ENCODE measurements at places on chromosomes 11 and 22.

GRCh38 chr11:129440028-129440713, 64.5 kb downstream of the BARX2 start:
- DNase-seq, result no peak

DNA sequence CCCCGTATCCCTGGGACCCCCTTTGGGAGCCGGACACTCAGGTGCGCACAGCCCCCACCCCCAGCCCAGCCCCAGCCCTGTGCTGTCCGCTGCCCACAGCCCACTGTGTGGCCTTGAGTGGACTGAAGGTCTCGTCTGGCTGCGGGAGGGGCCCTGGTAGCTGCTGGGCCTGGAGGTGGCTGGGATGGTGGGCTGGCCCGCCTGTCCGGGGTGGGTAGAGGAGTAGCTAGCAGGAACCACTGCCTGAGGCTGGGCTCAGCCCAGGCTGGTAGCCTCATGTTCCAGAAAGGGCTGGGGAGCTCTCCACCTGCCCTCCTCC, 4.6 kb upstream of the MUC6 start:
- DNase-seq, result no peak

GRCh38 chr11:47786373-47786772, 19.2 kb upstream of the FNBP4 start:
- DNase-seq, result no peak

GRCh38 chr22:22841598-22841997, 46.0 kb upstream of the IGLL5 start:
- no peak for DNase-seq

DNA sequence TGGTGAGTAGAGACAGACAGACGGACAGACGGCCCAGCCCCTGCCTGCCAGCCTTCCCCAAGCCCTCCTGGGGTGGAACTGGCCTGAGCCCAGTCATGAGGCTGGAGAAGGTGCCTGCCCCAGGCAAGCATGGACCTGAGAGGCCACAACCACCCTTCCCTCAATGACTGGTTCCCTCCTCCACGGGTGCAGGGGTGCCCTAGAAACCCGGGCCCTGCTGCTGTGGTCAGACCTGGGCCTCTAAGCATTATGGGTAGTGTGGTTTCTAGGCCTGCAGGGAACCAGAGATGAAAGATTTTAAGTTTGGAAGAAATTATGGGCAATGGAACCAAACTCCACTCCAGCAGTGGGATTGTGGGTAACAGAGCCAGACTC, 13.5 kb downstream of the RHBDD3 start:
- DNase-seq, result peak; percentile 32

DNA sequence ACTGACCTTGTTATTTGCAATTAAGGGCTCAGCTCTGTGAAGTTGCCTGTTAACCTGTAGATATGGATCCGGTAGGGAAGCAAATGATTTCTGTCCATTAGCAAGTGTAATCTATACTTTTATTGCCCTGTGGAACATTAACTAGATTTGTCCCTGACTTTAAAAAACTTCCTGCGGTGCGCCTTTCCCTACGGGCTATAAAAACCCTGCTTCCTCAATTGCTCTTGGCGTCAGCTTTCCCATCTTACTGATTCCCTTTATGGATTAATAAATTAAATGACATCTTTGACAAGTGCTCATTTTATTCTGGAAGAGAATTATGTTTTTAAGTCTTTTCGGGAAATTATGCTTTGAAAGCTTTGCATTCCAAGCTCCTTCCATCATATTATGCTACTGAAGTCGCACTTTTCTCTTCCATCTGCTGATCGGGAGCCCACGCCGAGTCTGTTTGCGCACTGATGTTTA, 18.3 kb upstream of the CLMP start:
- no peak for DNase-seq

DNA sequence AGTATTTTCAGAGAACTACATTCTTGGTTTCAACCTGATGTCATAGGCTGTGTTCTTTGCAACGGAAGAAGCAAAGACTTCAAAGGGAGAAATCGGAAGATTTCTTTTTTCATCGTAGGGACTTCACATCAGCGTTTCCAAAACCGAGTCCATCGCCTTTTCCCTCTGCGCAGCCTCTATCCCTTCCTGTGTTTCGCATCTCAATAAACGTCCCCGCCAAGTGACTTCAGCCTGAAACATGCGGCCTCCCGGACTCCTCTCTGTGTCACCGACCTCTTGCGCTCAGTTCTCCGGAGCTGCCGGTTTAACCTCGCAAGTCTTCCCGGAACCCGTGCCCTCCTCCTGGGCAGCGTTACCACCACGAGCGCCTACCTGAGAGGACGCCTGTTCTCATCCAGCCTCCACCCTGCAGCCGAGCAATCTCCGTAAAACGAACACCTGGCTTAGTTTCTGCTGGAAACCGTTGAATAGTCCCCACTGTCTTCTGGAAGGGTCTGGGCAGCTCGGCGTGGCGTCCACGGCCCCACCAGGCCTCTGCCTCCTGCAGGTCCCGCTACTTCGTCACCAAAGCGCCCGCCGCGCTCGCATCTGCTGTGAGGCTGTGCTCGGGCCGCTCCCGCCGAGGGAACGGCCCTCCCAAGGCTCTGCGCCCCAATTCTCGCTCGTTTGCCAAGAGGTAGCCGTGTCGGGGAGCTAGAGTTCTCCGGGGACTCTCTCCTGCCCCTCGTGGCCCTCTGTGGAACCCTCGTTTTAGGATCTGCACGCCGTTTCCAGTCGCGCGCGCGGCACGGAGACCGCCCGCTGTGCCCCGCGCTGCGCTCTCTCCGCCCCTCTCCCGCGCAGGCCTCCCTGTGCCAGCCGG, at the start of gene GLB1L3:
TSS of gene GLB1L3 (plus strand) at position 846 of the 862 bp plus-strand sequence. CDS start 362 bp downstream, outside the sequence.
- DNase-seq, result no peak

DNA sequence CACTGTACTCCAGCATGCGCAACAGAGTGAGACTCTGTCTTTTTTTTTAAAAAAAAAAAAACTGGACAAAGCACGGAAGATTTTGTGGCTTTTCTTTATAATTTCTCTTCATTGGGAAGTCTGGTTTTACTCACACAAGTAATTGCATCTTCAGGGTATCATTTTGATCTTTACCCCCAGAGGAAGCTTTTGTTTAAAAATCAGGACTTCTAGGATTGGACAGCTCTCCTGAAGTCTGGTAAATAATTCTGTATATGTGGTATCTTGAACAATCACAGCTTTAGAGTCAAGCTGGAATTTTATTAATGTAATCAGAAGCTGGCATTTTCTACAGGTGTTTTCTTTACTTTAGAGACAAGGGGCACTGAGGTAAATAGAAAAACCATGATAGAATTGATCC, 208.1 kb upstream of the NARS2 start:
- no peak for DNase-seq

DNA sequence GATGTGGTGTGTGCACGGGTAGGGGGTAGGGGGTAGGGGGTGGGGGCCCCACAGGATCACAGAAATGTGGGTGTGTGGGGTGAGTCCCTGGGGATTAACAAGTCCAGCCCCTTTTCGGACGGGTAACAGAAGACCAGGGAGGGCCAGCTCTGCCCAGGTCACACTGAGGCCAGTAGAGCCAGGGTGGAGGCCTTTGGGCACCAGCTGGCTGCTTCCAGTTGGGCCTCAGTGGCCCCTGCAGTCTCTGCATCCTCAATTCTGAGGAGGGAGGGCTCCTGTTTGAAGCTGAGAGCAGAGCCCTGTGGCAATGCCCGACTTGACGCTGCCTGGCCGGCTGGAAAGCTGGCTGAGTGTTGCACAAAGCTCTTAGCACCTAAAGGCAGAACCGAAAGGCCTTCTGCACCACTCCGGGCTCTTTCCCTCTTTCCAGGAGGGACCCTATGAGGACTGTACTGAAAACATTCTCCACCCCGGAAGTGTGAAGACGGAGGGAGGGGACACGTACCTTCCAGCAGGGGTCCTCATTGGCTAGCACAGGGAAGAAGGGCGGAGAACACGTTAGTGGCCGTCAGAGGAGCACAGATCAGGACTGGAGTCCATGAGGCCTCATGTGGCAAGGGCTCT, 120.4 kb downstream of the PHF21B start:
- no peak for DNase-seq

DNA sequence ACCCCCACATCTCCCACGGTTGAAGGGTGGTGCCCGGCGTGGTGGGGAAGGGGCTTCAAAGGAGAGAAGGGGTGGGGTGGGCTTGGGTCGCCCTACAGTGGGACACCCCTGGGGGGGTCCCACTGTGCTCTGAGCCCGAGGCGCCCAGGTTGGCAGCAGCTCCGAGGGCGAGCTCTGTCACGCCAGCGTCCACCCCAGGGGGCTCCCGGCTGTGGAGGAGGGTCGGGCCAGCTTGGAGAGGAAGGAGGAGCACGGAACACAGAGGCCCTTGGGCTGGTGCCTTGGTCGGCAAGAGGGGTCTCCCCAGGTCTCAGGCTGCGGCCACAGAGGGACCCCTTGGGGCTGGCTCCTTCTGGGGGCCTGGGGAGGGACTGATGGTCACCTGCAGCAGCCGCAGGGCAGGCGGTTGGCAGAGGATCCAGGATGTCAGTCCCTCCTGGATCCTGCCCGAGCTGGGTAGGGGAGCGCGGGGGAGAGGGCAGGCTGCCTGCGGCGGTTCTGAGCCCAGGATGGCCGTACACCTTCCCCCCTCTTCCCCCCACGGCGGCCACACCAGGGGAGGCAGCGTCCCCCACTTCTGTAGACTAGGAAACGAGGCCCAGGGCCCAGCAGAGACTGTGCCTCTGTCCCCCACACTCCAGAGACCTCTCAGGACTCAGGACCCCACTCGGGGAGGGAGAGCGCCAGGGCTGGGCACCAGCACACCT, 788 bp downstream of the MUC6 start:
- no peak for DNase-seq

DNA sequence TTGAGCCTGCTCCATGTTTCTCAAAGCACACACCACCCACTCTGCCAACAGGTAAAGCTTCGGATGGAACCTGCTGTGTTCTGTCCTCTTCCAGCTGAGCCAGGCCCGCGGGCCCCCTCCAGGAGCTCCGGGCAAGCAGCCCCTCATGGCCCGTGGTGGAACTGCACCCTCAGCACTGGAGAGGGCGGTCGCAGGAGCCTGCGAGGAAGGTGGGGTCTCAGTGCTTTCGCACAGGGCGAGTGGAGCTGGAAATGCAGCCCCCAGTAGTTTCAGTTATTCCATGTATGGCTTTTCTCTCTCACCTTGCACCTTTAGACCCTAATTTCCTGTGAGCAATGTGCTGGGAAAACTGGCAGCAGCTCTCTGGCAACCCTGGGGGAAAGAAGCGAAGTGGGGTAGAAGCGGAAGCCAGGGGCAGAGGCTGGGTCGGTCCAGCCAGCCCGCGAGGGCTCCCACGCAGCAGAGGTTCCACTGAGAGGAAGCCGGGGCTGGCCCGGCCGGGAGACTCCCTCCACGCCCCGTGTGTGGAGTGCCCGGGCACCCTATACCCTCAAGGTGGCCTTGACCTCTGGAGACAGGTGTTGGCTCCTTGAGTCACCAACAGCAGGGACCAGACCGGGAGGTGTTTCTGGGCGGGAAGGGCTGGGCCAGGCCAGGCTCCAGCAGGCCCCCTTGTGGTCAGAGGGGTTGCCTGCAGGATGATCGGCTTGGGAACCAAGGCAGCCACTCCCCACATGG, 119.9 kb upstream of the TMEM45B start:
- no peak for DNase-seq

DNA sequence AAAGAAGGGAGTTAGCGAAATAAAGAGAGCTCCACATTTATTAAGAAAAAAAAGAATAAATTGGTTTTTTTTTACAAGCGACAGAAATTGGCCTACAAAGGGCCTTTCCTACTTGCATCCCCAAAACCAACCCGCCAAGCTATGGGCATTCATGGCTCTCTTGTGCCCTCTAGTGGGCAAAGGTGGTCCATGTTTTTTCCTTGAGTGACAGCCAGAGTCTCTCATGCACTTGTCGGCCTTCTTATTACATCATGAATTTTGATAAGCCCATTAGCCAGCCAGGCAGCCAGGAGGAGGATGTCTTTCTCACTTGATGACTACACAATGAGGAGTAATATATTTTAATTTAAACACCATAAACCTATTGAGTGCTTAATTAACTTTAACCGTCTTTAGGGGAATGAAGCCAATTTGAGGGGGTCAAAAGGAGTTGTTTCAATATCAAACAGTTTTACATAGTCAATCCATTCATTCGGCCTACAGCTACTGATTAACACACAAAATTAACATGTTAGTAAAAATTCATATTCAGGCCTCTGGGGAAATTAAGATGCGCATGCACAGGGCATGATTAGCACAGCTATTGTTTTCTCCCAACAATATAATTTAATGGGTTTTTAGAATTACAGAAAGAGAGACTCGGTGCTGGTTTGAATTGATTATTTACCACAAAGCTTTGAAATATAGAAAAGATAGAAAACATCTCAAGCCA, 85.5 kb downstream of the RCN1 start:
- DNase-seq, result peak; percentile 79

DNA sequence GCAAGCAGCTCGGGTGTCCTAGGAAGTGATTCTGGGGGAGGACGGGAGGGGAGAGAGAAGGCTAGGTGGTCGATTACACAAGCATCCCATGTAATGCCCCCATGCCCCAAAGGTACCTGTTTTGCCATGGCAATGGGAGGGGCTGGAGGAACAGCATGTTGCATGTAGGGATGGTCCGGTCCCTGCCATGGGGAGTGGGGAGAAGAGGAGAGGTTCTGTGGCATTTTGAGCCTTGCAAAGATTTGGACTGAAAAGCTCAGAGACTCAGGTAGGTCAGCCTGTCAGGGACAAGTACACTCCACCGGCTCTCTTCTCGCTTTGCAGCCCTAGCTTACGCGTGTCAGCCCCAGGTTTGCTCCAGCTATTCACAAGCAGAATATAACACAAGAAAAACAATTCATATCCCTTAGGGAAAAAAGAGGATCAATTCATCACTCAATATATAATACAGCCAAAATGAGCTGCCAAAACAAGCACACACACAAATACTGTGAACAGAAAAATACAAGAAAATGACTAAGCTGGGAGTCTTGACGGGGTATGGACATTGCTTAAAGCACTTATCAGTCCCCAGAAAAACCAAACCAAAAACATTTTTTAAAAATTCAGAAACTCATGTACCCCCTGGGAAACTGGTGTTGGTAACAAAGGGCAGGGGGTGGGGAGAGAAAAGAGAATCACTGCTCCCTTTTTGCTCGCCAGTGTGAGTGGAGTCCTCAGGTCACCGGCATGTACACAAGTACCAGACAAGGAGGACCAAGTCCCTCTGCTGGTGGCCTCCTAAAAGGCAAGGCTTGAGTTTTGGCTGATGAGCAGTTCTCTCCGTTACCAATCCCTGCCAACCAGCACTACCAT, 21.6 kb downstream of the APOL5 start:
- peak; percentile 77 for DNase-seq

- no peak for DNase-seq
Measured at GRCh38 chr11:110301577-110301976, 5.2 kb upstream of the RDX start.

- DNase-seq, result no peak
Measured at GRCh38 chr11:96464700-96465307, 75.0 kb downstream of the JRKL start.

GRCh38 chr11:102527684-102528083, 2.9 kb downstream of the MMP7 start:
- no peak for DNase-seq

GRCh38 chr22:47245286-47245685, 482.8 kb downstream of the TBC1D22A start:
- DNase-seq, result no peak

- DNase-seq, result no peak
Measured at GRCh38 chr11:30311189-30311588, 11.7 kb upstream of the ARL14EP start.

- no peak for DNase-seq
Measured at GRCh38 chr11:45215098-45215865, 68.8 kb downstream of the PRDM11 start.

GRCh38 chr11:58782066-58782465, 50.3 kb upstream of the GLYAT start:
- no peak for DNase-seq
